ENCODE measurements at places on chromosomes 1 and 21. TPM values are rescaled to one million over a fixed set of nuclear protein-coding genes. Genes with fewer than 3 reads are reported as not detected.

AADACL4 gene
- total RNA-seq, result not detected

HPDL gene
- 6.5 TPM for total RNA-seq

PTAFR gene
- 0.22 TPM for total RNA-seq

MLLT11 gene
- total RNA-seq, result 4.1 TPM

FNDC5 gene
- not detected for total RNA-seq

DIO1 gene
- not detected for total RNA-seq

PATJ gene
- total RNA-seq, result 14.5 TPM

ETNK2 gene
- 0.23 TPM for total RNA-seq

MSH4 gene
- 0.22 TPM for total RNA-seq

TRIM63 gene
- not detected for total RNA-seq

PPFIA4 gene
- 45.8 TPM for total RNA-seq

PDZK1 gene
- total RNA-seq, result 0.29 TPM

INTS3 gene
- total RNA-seq, result 59.8 TPM
